ELR (cell line): ENCODE measurements at places on chromosomes 11 and 22.

DNA sequence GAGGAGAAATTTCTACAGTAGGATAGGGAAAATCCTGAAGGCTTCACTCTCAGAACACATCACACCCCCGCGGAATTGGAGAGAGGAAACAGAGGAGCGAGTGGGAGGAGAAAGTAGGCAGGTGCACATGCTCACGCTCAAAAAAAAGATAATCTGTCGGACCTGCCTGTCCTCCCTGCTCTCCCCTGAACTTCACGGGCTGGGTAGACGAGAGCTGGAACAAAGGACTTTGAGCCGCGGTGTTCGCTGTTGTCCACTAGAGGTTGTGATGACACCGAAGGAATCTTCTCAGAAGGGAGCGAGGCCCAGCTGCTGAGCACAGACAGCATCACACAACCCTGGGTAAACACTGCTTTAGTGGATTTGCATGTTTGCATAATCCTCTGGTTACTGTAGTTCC is 5.0 kb downstream of the SEZ6L start:
- peak; percentile 16 for DNase-seq

DNA sequence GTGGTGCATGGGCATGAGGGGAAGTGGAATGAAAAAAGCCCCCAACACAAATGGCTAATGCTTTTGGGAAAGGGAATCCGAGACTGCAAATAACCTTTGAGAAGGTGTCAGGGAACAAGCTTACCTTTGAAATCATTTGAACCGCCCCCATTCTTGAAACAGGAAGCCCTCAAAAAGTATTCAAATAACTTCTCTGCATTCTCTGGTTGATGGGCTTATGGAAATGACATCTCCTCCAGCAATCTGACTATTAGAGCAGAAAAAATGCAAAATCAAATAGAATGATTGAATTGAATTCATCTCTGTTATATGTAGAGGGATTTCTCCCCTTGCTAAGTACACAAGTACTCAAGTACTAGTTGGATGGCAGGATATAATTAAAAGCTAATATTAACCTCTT is 409.9 kb downstream of the TMEM135 start:
- DNase-seq: no peak

DNA sequence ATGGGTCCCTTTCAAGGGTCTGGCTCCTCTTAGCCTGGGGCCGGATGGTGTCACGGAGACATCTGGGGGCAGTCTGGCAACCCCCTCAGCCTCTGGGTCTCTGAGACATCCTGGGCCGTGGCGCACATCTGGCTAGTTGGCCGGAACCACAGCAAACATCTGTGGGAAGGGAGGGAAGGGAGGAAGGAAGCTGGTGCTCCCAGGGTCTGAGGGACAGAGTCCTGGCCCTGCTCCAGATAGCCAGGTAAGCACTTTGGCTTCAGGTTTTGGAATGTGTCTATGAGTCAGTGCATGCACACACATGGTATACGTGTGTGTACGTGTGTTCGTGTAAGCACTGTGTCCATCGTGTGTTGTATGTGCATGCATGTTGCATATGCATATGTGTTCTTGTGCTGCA is 225.1 kb downstream of the MN1 start:
- DNase-seq: no peak

- DNase-seq: no peak
These were observed 36.2 kb downstream of the SERGEF start for GRCh38 chr11:17976651-17977050.

DNA sequence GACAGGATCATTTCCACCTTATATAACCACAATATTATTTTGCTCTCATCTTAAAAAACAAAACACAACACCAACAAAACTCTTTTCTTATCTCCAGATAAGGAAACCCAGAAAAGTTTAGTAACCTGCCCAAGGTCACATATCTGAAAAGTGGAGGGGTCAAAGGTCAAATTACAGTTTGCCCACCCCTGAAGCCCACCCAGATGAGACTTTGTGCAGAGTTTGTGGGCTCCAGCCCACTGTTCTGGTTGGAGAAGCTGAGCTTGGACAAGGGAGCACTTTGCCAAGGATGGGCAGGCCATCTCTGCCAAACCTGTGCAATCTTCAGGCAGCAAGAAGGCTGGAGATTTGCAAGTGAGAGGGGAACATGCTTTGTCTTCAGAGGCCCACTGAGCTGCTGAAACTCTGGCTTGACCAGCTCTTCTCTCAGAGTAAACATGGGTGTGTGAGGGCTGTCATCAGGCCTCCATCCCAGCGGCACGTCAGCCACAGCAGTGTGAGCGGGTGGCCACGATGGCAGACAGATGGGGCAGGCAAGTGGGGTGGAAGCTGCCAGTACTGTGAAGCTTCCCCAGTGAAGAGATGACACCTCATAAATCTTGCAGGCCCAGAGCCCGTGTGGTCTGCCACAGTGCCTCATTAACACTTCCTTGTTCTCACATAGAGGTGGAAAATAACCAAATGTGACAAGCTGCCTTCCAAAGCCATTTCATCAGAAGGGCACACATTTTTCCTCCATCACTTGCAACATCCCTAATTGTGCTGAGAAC is 111.8 kb downstream of the CCDC81 start:
- DNase-seq: no peak

DNA sequence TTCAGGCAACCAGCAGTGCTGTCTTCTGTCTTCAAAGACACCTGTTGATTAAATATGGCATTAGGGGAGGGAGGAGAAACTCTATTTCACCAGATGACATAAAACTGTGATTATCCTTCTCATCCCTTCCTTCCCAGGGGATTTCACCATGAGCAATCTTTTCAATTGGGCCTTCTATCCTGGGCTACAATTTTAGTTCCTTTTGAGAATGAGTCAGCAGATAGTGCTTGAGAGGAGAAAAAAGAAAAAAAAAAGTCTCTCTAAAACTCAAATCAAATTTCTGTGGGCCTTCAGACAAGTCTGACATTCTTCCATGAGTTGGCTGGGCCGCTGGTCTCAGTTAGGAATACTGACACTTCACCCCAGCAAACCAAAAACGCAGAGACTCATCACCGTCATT is 7.2 kb downstream of the FLI1 start:
- DNase-seq: peak; percentile 30

- DNase-seq: no peak
These were observed 416.4 kb downstream of the BRD1 start for GRCh38 chr22:49411236-49411635.

DNA sequence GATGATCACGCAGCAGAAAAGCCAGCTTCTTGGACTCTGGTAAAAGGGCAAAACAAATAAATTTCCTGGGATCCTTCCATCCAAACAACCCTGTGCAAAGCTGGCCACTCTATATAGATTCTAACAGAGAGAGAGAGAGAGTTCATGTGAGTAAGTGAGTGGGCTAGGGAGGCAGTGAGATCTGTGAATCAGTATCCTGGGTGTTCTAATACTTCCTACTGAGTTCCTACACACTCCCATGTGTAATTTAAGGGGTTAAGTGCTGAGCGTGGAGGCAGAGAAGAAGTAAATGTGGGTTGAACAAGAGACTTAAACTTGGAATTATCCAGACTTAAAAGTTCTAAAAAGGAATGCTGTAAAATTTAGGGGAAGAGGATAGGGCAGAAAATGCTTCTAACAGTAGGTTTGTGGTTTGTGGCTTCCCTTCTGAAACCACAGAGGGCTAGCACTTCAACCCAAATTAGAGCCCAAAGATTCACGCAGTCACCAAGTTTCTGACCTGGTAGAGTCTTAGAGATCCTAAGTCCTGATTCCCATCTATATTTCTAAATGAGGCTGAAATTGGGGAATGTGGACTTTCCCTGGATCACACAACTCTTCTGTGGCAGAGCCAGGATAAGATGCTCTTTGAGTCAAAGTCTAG is 413.9 kb downstream of the TENM4 start:
- no peak for DNase-seq

DNA sequence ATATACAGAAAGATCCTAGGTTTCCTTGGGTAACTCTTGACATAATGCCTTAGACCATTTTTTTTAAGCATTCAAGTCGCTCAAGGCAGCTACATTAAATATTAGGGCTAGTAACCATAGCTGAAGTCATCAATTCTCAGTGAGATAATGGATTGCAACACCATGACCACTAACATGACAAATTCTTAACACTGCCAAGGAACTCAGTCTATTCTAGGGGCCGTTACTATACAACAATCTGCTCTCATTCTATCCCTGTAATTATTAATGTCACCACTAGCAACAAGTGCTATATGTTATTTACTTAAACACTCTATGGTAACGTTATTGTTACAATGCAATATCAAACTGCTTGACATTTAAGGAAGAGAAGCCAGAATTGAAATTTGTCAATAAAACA is 3.2 kb upstream of the STK33 start:
- DNase-seq: peak; percentile 46

GRCh38 chr11:66957971-66958231 is 282 bp downstream of the PC start:
- DNase-seq: no peak

DNA sequence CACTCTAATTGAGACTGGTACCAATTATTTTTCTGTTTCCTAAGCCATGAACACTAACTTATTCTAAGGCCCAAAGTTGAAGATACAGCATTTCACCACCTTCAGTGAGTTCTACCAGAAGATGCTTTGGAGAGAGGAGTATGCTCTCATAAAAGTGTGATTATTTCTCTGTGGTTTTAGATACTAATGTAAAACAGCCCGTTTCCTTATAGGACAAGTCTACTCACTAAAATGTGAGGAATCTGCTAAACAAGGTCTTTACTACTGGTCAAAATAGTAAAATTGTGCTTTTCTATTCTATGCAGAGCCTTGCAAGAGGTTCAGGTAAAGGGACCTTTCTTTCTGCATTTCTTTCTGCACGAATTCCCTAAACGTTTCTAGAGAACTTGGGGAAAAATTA is 2.4 kb downstream of the LGR4 start:
- DNase-seq: no peak

- DNase-seq: peak; percentile 30
These were observed 8.8 kb downstream of the FOXRED2 start for GRCh38 chr22:36497910-36498665.

DNA sequence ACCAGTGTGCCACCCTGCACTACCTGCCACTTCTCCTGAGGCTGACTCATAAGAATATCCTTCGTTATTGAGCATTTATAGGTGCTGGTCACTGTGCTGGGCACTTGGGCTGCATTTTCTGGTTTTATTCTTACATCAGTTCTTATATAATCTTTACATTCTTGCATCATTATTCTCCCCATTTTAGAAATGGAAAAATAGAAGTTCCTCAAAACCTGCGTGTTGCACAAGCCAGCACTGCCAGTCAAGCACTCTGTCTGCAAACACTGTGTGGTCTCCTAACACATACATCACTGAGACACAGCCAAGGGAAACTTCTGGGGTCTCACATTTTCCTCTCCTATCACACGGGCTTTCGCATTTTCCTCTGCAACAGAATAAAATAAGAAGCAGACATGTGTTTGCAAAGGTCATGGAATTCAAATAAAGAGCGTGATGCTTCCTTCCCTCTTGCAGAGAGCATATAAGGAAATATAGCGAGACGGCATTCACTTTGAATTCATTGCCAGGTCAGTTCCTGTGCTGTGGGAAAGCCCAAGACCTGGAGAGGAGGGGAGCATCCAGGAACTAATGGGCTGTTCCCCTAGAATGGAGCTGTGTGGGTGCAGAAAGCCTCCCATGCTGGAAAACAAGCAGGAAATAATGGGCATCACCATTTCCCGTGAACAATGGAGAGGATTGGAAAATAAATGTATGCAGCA is 73.9 kb upstream of the SEZ6L start:
- DNase-seq: no peak

- peak; percentile 56 for DNase-seq
These were observed 33.4 kb upstream of the API5 start for GRCh38 chr11:43278193-43278956.

DNA sequence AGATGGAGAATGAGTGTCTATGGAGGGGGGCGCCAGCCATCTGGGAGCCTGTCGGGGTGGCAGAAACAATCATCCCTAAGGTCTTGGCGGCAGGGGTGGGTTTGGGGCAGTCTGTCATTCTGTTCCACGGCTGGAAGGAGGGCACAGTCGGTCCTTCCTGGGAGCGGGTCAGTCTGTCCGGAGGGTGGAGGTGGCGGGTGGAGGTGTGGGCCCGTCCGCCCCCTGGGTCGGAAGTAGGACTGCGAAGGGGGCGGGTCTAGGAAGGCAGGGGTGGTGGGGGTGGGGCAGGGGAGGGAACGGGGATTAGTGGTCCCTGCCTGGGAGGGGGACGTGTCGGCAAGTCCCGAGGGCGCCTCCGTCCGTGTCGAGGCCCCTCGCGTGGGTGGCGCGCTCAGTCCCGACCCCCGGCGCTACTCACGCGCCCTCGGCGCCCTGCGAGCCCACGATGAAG is 461 bp downstream of the TBC1D10A start:
- peak; percentile 55 for DNase-seq

DNA sequence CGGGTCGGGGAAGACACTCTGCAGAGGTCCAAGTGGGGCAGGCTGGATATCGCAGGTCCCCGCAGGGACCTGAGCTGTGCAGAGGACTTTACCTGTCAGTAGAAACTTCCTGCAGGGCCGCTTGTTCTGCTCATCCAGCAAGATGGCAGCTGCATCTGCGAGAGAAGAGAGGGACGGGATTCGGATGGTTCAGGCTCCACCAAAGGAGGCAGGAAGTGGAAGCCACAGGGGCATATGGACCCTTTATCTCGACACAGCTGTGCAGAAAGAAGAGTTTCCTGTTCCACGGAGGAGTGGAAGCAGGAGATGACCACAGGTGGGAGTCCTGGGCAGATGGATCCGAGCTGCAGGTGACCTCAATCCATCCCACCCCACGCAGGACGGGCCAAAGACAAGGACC is 22.5 kb downstream of the CABP7 start:
- DNase-seq: no peak

DNA sequence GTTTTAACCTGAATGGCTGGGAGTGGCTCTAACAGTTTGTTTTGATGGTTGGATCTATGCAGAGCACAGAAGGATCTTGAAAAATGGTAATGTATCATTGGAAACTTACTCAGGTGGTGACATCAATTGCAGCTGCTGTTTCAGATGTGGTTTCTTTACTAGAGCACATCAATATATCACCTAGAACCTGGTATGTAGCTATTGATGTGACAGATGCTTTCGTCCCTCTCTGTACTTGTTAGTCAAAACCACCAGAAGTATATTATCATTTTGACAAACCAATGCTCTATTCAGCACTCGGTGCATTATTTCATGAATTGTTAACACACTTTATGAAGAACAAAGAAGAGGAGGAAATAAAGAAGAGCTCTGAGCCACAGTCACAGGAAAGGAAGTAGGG is 26.6 kb upstream of the SCN3B start:
- DNase-seq: no peak

GRCh38 chr11:40391679-40392078 is 1067.8 kb downstream of the LRRC4C start:
- DNase-seq: no peak

- DNase-seq: no peak
These were observed 2.1 kb upstream of the CPT1A start for GRCh38 chr11:68843703-68844312.

DNA sequence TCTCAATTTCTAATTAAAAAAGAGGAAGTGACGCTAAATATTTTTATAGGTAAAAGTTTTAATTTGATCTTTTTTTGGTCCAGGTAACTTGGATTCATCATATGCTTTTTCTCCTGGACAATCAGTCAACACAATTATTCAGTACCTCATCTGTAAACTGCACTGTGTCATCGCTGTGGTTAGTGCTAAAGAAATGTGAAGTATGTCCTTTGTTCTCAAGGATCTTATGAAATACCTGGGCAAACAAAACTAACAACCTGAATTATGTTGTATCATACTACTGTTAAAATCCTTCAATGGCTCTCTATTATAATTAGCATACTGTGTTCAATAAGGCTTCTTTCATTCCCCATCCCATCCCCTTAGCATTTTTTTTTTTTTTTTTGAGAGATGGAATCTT is 19.9 kb upstream of the SCN3B start:
- no peak for DNase-seq
